ENCODE measurements at places on chromosomes 4 and X.

DNA sequence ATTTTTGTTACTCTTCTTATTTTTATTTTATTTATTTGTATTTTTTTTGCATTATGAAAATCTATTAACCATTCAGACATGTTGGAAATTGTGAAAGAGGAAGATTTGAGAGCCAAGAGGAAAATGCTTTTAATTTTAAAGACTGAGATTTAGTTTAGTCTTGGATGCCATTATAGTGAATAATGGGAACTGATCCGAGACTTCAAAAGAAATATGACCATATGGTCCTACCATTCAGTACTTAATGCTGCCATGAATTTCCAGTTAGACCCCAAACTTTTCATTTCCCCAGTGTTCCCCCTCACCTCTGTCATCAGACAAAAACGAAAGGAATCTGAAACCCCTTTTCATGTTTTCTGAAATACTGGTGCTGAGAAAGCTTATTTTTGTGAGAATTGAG is 95.5 kb downstream of the TENM3 start:
- no peak for DNase-seq

GRCh38 chrX:124232523-124233201 is 99.8 kb upstream of the TEX13D start:
- no peak for DNase-seq

- no peak for DNase-seq
These were observed at the start of gene SMIM10L2A for GRCh38 chrX:135421932-135422809. Gene SMIM10L2A, plus strand, starts transcription at chrX:135421944. Its CDS starts 188 bp downstream, at chrX:135422132.

DNA sequence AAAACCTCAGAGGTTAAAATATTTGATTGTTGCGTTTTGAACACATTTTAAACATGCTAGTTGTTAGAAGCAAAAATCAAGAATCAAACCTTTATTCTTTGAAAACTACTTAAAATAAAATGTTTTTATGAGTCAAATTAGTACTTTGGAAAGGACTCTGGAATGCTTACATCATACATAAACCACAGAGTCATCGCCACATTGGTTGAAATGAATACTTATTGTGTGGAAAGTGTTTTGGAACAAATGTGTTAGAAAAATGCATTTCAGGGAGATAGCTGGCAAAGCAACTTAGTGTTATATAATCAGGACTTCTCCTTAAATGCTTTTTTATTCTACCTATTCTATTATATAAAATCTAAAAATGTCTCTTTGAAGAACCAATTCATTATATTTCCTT is 49.4 kb upstream of the CAMK2D start:
- no peak for DNase-seq

DNA sequence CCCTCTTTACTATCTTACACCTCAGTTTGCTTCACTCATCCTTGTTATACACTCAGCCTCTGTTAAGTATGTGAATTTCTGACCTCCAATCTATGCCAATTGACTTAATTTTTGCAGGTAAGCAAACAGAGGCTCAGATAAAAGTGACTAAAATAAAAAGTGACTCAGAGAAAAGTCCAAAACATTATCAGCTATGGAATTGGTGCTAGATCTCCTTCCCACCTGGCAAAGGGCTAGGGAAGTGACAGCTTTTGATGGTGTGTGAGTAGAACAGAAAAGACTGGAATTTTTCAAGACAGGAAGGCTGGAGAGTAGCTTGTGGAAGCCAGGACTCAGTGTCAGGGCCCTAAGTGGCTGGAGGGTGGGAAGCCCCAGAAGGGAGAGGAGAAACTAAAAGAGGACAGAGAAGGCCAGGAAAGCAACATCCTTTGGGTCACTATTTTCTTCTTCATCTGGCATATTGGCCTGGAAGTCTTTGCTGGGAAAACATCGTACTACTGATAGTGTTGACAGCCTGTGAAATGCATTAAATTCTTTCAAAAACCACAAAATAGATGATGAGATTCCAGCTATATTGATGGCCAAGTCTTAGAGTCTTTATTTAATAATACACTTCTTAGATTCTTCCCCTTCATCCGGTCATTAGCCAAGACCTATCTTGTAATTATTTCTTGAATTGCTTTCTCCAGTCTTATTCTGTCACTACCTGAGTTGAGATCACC is 392.8 kb downstream of the RAPGEF2 start:
- DNase-seq: no peak

DNA sequence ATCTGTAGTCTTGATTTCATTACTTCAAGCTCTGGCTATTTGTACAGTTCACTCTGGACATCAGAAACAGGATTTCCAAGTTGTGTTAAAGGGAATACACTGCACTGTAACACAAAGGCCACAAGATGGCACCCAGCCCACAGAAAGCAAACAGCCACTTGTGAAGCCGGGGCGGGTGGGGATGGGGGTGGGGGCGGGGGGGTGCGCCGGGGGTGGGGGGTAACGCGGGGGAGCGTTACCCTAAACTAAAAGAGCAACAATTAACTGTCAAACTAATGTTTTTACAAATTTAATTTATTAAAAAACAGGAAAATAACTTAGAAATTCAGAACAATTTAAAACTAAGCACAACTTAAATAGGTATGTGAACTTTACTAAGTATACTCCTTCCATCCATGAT is 27.3 kb downstream of the PRDX4 start:
- DNase-seq: peak; percentile 7

DNA sequence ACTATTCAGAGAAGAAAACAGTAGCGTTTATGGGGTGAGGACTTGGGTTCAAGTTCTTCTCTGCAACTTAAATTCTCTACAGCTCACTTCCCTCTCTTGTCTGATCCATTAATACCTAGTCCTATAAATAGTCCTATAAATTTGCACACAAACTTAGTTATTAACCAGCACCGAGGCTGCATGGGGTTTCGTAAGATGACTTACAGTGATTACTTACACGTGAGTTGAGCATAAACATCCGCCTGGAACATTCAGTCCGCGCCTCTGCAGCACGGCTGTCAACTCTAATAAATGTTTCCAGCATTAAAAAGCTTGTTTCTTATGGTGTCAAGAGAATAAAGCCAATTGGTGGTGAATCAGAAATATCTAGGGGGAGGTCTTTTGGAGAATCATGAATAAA is 103.0 kb upstream of the ENPP6 start:
- DNase-seq: no peak

DNA sequence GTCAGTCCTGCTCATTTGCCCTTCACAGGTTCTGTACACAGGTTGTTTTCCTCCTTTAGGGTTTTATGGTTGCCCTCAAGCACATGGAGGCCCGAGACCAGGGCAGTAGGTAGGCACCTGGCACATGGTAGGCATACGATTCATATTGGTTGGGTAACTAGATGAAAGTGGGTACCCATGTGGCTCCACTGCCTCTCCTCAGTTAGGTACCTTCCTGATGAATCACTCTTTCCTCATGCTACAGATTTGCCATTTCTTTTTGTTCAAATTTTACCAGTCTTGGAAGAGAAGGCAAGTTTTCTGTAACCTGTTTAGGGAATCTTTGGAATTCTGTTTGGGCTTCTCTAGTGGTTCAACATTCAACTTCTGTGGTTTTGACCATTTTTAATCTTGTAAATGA is 121.3 kb downstream of the FHIP1A start:
- no peak for DNase-seq

GRCh38 chr4:143558286-143558685 is 44.8 kb downstream of the SMARCA5 start:
- DNase-seq: no peak

GRCh38 chrX:1610166-1610565 is 4.7 kb upstream of the ASMT start:
- DNase-seq: no peak

DNA sequence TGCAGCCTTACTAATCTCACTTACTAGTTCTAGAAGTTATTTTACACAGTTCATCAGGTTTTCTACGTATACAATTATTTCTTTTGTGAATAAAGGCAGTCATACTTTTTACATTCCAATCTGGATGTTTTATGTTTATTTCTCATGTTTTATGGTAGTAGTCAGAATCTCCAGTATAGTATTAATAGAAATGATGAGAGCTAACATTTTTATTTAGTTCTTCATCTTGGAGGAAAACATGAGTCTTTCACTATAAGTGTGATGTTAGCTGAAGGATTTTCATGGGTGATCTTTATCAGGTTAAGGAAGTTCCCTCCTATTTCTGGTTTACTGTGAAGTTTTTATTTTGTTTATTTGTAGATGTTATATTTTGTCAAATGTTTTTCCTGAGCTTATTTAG is 256.1 kb upstream of the GIMD1 start:
- DNase-seq: no peak

GRCh38 chr4:24186466-24186865 is 296.6 kb upstream of the PPARGC1A start:
- DNase-seq: no peak

- no peak for DNase-seq
These were observed 48.0 kb upstream of the MAP3K15 start for GRCh38 chrX:19563327-19563726.

DNA sequence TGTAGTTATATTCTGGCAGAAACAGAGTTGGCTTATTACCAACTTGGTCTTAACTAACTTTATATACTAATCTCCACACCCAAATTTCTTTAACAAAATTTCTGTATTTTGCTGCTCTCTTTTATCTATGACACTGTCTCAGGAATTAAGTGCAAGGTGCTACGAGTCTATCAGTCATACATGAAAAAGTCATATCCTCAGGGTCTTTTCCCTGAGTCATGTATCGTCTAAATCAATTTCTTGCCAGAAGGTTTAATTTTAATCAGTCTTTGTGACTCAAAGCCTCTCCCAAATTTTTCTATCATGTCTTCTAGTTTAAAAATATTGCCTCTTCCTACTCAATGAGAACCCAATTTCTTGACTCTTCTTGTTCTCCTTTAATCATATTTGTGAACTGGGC is 1803.6 kb upstream of the PCDH7 start:
- DNase-seq: no peak

DNA sequence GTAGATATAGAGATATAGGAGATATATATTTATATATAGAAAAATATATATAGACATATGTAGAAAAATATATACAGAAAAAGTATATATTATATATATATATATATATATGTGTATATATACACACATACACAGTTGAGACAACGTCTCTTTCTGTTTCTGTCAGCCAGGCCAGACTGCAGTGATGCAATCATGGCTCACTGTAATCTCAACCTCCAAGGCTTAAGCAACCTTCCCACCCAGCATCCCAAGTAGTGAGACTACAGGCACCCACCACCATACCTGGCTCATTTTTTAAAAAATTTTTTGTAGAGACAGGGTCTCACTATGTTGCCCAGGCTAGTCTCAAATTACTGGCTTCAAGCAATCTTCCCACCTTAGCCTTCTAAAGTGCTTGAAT is 426.3 kb downstream of the GPM6A start:
- DNase-seq: no peak

GRCh38 chrX:63929608-63930007 is 144.6 kb upstream of the ARHGEF9 start:
- no peak for DNase-seq

DNA sequence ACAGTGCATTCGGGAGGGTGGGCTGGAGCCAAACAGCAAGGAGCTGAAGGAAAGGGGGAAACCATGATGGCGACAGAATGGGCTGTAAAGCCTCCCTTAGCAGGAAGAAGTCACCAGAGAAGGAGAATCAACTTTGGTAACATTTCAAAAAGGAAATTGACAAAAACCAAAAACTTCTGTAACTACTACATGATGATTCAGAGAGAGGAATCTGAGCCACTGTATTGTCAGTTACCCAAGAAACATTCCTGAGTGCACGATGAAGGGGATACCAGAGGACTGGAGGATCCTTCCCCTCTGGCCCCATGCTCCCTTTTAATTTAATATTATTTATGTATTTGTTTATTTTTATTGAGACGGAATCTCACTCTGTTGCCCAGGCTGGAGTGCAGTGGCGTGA is 26.3 kb downstream of the PDHA1 start:
- no peak for DNase-seq

GRCh38 chrX:127459790-127460189 is 592.4 kb downstream of the ACTRT1 start:
- DNase-seq: no peak

DNA sequence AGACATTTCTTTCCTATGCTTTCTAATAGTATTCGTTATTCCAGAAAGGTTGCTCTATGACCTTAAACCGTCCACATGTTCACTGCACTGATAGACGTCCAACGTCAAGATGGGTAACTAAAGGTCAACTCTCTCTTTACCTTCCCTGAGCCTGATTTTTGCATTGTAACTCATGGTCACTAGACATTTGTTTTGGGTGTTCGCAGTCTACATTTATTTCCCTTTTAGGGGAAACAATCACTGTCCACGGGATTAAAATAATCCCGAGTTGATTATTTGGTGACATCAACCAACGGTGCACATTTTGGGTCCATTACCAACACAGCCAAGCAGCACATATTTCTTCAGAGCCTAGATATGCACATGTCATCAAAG is 540 bp upstream of the HADH start:
- DNase-seq: no peak

- DNase-seq: no peak
These were observed 76.9 kb downstream of the MAGEB10 start for GRCh38 chrX:27884654-27885053.

DNA sequence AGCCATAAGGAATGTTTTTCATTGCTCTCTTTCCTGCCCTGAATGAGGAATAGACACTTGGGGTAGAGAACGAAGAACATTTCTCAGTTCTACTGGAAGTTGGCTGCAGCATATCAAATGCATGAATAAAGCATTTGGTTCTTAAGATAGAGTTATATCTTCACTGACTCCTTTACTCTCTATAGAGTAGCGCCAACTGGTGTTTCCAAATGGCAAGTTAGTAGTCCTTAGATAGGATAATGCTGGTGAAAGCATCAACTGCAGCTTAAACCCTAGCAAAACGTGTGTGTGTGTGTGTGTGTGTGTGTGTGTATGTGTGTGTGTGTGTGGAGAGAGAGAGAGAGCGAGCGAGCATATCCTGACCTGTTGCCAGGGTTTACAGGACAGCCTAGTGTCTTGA is 62.2 kb upstream of the FRMPD4 start:
- DNase-seq: no peak

GRCh38 chrX:103343105-103343504 is 13.1 kb downstream of the TCEAL7 start:
- no peak for DNase-seq
